ENCODE measurements at places on chromosomes 2 and 18.

- no peak for DNase-seq
Measured at GRCh38 chr2:191151331-191151730, 537 bp upstream of the STAT4 start.

- no peak for DNase-seq
Measured at GRCh38 chr2:85277416-85278158, 50.2 kb downstream of the TGOLN2 start.

DNA sequence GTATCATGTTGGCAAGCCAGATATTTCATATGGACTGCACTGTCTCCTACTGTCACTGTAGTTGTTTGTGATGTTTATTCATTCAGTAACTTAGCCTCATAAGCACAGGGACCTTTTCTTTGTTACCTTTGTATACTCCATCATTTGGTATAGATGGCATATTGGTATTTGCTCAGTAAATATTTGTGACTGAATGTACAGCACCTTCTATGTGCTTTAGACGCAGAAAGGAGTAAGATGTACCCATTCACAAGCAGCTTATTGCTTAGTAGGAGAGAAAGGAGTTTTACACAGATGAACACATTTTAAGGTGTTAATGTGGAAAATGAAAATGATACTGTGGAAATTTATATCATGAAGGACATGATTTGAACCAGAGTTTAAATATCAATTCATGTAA lies 12.0 kb downstream of the EPC2 start:
- no peak for DNase-seq

- DNase-seq: no peak
Measured at GRCh38 chr18:39596221-39596620, 2030.6 kb upstream of the CELF4 start.

DNA sequence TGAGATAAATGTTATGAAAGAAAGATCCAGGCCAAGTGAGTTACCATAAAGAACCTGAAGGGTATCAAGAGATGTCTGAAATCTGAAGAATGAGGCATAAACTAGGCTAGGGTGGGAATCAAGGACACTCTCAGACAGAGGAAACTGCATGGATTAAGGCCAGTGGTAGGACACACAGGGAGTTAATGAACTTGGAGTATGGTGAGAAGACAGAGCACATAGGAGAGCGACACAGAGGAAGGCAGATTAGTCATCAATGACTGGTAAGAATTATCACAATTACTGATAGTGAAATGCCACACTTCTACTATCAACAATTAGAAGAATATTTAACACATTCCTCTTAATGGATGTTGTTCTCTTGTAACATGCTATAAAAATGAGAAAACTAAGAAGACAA lies 76.9 kb downstream of the TTC21B start:
- no peak for DNase-seq

- DNase-seq: no peak
Measured at GRCh38 chr2:199932312-199932855, 21.3 kb downstream of the C2orf69 start.

DNA sequence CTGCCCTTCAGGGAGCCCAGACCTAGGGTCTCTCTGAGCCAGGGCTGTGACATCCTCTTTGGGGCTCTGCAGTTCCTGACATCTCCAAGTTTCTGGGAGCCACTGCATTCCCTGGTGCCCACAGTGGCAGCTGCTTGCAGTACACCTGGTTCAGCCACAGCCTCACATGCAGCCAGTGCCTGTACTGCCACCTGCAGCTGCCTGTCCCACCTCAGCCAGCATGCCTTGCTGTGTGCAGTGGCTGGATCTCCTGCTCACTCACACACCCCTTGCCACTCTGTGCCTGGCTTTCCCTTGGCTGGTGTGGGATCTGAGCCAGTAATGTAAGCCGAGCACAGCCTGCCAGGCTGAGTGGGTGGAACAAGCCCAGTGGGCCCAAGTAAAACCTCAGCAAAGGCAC lies 1288.7 kb downstream of the CNTNAP5 start:
- DNase-seq: no peak

DNA sequence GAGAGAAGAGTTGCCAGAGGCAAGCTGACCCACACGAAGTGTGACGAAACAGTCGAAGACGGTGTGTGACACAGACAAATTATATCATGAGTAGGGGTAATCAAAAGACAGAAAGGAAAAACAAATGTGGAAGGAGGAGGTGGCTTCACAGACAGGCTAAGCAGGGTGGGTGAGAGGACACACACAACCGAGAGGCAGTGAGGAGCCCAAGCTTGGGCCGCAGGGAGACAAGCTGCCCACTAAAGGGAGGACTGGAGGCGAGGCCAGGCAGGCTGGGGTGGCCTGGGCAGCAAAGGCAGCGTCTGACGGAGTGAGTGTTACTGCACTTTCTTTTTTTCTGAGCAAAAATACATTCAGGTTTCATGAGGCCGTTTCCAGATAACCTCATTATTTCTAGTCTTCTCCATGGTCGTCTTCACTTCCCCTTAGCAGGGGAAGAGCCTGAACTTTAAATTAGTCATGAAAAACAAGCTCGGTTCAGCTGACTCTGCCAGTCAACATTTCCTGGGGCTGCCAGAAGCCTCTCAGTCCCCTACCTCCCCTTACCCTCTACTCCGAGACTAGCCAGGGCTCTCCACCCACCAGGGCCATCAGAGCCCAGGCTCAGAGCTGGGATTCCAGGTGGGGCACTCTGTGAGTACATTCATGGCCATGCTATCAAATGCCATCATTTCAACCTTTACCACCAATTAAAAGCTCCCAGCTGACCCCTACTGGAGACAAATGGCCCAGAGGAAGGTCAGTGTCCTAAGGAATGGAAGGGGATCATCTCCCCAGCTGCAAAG lies 13.8 kb upstream of the ZFP36L2 start:
- no peak for DNase-seq

- DNase-seq: no peak
Measured at GRCh38 chr18:80168982-80169381, 59.9 kb downstream of the ADNP2 start.

GRCh38 chr2:102604769-102605168 lies 14.6 kb upstream of the SLC9A2 start:
- no peak for DNase-seq

- no peak for DNase-seq
Measured at GRCh38 chr2:43082903-43083677, 143.3 kb downstream of the ZFP36L2 start.

GRCh38 chr2:163717515-163717914 lies 18.3 kb downstream of the FIGN start:
- DNase-seq: no peak

- no peak for DNase-seq
Measured at GRCh38 chr2:74502147-74502719, 2.8 kb upstream of the LBX2 start.

GRCh38 chr18:48667276-48668254 lies 128.7 kb downstream of the CTIF start:
- DNase-seq: peak; percentile 57

GRCh38 chr2:181658444-181658843 lies 1.5 kb upstream of the CERKL start:
- DNase-seq: no peak

DNA sequence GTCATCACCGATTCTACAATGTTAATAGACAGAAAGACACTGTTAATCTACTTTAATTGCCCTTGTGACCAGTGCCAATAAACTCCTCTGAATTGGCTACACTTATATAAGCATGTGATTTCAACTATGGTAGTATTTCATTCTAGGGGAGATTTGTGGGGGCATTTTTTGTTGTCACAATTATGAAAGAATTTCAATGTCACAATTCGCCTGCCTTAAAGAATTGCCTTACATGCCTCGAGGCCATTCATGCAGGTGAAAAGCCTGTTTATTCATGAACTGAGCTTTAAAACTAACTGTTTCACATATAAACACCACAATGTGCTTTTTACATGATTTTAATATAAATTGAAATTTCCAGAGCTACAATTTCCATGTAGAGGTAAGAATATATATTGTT lies 162.8 kb downstream of the GCA start:
- DNase-seq: no peak

Data from BE2C (cell line).